ENCODE measurements at places on chromosomes 2 and 18. TPM values are rescaled to one million over a fixed set of nuclear protein-coding genes. Genes with fewer than 3 reads are reported as not detected.

The PAX8 gene
- 1.9 TPM for total RNA-seq

The DAW1 gene
- 0.21 TPM for total RNA-seq

The ACTR3 gene
- 132 TPM for total RNA-seq

The KCNF1 gene
- total RNA-seq = 0.97 TPM

Data from left cardiac atrium (tissue), 4 donors.